Right cardiac atrium (tissue), 5 donors: ENCODE measurements at places on chromosomes 3 and 15. TPM values are rescaled to one million over a fixed set of nuclear protein-coding genes. Genes with fewer than 3 reads are reported as not detected.

GRCh38 chr3:152728231-152728980 is 106.5 kb upstream of the P2RY1 start:
- no peak for DNase-seq

DNA sequence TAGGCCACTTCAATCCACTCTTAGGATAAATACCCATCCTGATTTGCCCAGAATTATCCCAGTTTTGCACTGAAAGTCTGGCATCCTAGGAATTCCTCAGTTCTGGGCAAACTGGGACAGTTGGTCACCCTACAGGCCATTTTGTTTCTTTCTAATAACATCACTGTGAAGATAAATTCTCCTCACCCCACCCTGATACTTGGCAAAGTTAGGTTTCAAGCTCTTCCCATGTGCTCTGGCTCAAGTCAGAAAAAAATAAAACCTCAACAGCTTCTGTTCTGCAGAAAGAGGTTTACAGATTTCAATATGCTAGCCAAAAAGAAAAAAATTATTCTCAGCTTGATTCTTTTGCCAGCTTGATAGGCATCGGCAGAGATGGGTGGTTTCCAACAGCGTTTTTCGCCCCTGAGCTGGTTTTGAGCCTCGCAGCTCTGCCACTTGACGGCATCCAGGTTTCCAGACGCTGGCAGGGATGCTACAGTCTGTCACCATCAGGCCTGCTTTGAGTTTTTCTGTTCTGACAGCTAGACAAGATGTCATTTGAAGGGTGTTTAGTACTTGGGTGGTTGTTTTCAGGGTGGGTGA is 171.4 kb downstream of the SSR3 start:
- DNase-seq: peak; percentile 41

DNA sequence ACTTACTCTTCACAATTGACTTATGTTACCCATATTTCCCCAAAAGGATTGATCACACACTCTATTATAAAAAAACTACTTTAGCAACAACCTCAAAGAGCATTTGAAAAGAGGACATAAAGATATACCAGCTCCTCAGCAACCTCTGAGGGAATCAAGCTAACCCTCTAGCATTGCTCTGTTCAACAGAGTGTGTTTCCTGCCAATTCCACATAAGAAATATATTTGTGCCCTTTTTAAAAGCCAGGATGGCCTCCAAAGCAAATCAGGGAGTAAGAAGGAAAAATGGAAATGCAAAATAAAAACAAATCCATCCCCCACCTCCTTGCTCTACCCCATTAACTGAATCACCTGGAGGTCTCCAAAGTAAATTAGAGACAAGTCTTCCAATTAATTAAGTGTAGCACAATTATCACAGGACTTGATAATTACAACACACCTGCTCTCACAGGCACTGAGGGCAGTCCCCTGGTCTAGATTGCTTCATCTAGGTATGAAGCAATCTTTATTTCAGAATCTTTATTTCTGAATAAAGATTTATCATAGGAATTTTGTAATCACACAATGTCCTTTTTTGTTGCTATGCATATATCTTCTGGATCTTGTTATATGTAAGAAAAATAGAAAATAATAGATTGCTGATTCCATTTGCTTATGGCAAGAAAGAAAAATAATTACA is 34.8 kb downstream of the GPR176 start:
- DNase-seq: no peak

DNA sequence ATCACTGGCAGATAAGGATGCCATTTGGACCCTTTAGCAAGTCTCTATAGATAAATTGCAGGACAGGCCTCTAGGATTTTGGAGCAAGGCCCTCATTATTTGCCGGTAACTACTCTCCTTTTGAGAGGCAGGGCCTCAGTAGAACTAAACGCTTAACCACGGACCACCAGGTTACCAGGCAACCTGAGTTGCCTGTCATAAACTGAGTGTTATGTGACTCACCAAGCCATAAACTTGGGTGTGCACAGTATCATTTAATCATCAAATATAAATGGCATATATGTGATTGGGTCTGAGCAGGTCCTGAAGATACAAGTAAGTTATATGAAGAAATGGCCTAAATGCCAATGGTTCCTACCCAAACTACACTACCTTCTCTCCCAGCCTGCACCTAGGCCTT is 93.2 kb downstream of the BCHE start:
- no peak for DNase-seq

DNA sequence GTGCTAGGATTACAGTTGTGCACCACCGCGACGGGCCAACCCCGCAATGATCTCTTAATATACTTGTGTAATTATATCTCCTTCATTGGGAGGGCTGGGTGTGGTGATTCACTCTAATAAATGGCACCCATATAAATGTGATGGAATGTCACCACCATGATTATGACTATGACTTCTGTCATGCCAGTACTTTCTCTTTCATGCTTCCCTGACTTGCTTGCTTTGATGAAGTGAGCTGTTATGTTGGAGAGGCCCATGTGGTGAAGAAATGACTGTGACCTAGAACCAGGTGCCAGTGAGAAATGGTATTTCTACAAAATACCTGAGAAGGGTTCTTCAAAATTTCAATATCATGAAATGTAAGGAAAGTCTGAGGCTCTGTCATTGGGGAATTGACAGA is 24.4 kb upstream of the TP63 start:
- no peak for DNase-seq

DNA sequence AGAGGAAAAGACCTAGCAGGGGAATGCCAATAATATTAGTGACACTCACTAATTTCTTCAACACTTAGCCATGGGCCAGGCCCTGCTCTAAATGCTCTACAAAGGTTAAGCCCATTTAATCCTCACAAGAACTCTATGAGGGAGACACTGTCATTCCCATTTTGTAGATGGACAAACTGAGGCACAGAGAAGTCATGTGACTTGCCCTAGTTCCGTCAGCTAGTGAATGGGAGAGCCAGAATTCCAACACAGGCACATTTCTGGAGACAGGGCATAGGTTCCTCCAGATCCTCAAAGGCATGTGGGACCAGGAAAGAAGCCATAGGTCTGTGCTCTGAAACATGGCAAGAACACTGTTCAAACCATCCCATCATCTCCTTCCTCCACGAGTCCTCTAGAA is 31.5 kb downstream of the LOXL1 start:
- no peak for DNase-seq

The TMEM202 gene
- polyA plus RNA-seq: not detected

The CILP gene
- 1.3 TPM for polyA plus RNA-seq
